Fibroblast of lung (primary cell): ENCODE measurements at places on chromosomes 7 and 10.
A peak's percentile ranks its signal among the peaks of the same experiment; 100 is the strongest.

GRCh38 chr10:131832056-131832685 is 68.6 kb upstream of the PPP2R2D start:
- DNase-seq = no peak

- DNase-seq = no peak
Observed at GRCh38 chr7:27998382-27998781, 182.2 kb downstream of the JAZF1 start.

DNA sequence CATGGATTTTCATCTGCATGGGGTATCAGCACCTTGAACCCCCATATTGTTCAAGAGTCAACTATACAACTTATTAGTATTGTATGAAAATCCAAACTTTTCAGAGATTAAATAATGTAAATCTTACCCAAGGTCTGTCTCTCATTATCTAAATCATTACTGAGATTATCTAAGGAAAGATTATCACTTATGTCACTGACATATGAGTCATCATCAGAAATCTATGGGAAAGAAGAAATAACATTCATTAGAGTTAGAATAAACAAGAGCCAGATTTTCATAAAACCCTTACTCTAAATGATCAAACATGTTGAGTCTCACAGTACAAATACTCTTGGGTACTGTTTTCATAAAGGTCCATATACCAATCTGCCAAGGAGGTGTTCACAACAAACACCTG is 83.3 kb upstream of the GSDME start:
- peak; percentile 28 for DNase-seq

- peak; percentile 39 for DNase-seq
Observed at GRCh38 chr10:57716884-57717283, 550.8 kb downstream of the IPMK start.

- DNase-seq = no peak
Observed at GRCh38 chr7:37348982-37349381, 99.7 kb downstream of the ELMO1 start.

- no peak for DNase-seq
Observed at GRCh38 chr7:144527051-144527471, 123.6 kb upstream of the NOBOX start.

- no peak for DNase-seq
Observed at GRCh38 chr10:11015446-11015934, 2.2 kb upstream of the CELF2 start.

DNA sequence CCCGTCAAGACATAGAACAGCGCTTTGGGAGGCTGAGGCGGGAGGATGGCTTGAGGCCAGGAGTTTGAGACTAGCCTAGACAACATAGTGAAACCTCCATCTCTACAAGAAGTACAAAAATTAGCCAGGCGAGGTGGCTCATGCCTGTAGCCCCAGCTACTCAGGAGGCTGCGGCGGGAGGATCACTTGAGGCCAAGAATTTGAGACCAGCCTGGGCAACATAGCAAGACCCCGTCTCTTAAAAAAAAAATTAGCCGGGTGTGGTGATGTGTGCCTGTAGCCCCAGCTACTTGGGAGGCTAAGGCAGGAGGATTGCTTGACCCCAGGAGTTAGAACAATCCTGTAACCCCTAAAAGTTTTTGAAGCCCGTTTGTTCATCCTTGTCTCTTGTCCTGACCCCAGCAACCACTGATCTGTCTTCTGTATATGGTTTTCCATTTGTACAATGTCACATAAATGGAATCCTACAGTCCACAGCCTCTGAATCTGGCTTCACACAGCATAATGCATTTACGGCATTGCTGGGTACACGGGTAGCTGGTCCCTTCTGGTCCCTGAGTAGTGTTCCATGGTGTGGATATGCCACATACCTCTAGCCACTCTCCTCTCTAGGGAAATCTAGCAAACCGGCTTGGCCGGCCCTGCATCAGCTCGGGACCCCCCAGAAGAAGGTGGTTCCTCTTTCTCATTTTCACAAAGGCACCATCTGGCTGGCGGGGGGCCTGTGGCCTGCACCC is 8.4 kb downstream of the GTF2IRD1 start:
- no peak for DNase-seq

GRCh38 chr10:33681595-33681994 is 347.1 kb upstream of the NRP1 start:
- DNase-seq = no peak

GRCh38 chr10:60428387-60428737 is 38.7 kb upstream of the ANK3 start:
- DNase-seq = peak; percentile 33

- DNase-seq = no peak
Observed at GRCh38 chr7:87810726-87811125, 65.4 kb downstream of the SLC25A40 start.

- DNase-seq = no peak
Observed at GRCh38 chr7:46032942-46033341, 111.9 kb upstream of the IGFBP3 start.
